ENCODE measurements at places on chromosomes 11 and 22.

GRCh38 chr11:12042215-12042676 lies 33.8 kb upstream of the DKK3 start:
- DNase-seq = peak; percentile 72

GRCh38 chr11:109612496-109612895 lies 190.5 kb downstream of the C11orf87 start:
- DNase-seq = no peak

DNA sequence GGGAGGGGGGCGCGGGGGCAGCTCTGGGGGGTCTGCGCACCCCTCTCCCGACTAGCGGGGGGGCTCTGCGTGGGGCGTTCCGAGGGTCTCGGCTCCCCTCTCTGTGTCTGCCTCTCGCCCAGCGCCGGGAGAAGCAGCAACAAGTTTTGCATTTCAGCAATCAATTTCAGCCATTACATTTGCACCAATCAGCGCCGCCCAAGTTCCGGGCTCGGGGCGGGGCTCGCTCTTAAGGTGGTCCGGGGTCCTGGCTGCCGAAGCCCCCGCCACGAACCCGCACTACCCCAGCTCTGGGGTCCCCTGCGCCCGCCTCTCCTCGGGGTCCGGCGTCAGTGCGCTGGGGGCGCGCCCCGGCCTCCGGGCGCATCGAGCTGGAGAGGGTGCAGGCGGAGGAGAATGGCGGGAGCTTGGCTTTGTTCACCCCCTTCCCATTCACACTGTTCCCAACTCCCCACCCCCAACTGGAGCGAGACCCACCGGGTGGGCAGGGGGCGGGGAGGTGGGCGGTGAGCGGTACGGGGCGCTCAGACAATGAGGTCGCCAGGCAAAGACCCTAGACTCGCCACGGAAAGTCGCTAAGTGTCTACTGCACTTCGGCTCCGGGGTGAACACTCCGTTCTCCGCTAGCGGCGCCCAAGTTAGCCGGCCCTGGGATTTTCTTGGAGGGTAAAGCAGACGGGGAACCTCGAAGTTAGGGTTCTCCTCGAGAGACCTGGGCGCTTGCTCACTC lies at the start of gene MN1:
Gene MN1 (minus strand): TSS at position 141 of the 730 bp plus-strand sequence. CDS start 1,213 bp downstream, outside the sequence.
- peak; percentile 71 for DNase-seq

DNA sequence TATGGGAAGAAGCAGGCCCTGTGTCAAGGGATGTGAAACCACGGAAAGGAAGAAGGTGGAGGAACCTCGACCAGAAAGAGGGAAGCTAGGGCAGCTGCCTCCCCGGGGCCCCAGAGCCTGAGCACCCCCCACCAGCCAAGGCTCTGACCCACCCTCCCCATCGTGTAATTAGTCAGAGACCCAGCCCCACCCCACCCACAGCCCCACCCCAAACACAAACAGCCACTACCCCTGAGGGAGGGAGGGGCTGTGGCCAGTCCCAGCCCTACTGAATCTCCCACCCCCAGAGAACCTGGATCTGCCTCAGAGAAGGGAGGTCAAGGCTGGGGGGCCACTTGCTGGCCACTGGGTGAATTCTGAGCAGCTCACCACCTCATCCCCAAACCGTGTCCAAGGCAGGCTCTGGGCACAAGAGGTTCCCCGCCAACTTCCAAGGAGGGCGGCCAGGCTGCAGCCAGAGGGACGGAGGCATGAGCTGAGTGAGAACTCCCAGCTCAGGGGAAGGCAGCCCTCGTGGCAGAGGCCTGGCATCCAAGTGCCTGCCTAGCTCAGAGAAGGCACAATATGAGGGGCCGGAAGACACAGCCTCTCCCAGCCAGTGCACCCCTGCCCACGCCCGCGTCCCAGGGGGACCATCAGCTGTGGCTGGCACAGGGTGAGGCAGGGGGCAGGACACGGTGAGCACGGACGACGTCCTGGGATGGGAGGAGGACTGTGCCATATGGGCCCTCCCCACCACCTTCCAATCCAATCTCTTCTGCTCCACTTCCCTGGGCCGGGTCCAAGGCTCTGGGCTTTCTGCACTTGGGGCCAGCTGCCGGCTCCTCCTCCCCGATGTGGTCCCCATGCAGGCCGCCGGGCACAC lies 2.7 kb downstream of the PLXNB2 start:
- DNase-seq = peak; percentile 75

DNA sequence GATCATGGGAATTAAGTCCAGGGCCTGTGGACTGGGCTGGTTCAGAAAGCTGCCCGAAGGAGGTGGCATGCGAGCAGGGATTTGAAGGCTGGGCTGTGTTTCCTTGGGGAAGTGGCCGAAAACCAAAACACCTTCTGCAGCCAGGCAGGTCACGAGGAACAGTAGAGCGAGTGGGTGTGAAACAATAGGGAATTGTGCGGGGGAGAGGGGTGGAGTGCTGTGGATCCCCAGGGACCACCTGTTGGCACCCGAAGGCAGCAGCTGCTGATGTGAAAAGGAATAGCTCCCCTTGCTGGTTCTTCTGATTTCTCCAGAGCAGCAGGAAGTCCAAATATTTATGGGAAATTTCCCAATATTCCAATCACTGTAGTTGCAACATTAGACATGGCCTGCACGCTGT lies 24.6 kb downstream of the TP53I11 start:
- no peak for DNase-seq

GRCh38 chr11:133825666-133826065 lies 19.6 kb downstream of the SPATA19 start:
- DNase-seq = no peak

GRCh38 chr22:33542722-33543121 lies 377.6 kb downstream of the LARGE1 start:
- no peak for DNase-seq

- peak; percentile 95 for DNase-seq
Observed at GRCh38 chr22:23306438-23306921, 126.2 kb downstream of the BCR start.

DNA sequence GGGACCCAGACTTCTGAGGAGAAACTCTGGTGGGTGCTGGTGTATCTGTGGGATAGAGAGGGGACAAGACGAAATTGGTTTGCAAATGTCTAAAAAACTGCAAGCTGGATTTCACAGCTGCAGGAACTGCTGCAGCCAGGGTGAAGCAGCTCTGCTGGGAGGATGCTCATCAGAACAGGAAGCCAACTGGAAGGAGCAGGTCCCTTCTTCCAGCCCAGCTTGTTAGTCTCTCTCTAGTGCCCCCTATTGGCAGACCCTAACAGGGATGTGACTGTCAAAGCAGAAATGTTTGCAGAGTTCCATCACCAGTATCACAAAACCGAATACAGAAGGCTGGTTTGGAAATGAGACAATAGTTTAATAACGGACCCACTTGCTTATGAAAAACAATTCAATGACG lies 74.8 kb upstream of the SLC22A12 start:
- peak; percentile 35 for DNase-seq

- peak; percentile 47 for DNase-seq
Observed at GRCh38 chr11:75858613-75859012, 43.6 kb downstream of the UVRAG start.

DNA sequence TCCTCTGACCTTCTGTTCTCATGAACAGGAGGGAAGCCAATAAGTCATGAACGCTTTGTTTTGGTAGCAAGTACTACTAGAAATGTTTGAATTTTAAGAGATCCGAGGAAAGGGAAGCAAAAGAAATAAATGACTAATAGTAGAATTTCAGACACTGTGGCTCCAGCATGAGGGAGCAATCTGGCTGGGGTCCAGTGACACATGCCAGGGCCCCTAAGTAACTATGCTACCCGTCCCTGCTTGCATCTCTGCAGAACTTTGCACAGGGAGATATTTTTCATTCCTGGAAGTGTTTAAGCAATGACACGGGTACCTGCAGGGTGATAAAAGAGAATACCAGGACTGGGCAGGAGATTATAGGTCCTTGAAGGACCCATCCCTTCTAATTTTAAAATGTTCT lies 7.3 kb upstream of the ADAMTS8 start:
- DNase-seq = no peak

- no peak for DNase-seq
Observed at GRCh38 chr11:119901657-119902577, 172.9 kb upstream of the NECTIN1 start.

GRCh38 chr11:85809191-85809590 lies 1.8 kb downstream of the SYTL2 start:
- no peak for DNase-seq

GRCh38 chr11:128405714-128406662 lies 181.4 kb downstream of the ETS1 start:
- no peak for DNase-seq

DNA sequence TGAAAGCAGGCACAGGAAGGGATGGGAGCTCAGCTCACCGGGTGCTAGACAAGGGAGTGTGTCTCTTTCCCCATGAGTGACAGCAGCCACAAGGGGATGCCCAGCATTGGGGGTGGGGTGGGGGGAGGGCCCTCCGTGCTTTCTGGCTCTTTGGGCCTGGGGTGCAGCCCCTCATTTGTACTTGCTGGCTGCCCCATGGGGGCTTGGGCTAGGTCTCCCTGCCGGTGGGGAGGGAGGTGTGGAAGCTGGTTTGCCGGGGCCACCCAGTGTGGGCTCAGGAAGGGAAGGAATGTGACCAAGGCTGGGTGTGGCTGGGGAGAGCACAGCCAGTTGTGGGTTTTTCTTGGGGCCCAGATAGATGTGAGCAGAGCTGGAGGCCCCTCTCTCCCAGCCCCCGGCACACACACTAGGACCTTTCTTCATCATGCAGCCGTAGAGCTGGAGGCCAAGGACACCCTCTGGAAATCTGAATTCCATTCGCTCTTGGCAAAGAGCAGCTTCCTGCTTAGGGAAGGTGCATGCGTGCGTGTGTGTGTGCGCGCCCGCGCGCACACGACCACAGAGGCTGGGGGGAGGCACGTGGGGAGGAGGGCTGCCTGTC lies 25.8 kb downstream of the KCNQ1OT1 start:
- DNase-seq = no peak

- DNase-seq = no peak
Observed at GRCh38 chr11:26764315-26764714, 42.5 kb upstream of the SLC5A12 start.

DNA sequence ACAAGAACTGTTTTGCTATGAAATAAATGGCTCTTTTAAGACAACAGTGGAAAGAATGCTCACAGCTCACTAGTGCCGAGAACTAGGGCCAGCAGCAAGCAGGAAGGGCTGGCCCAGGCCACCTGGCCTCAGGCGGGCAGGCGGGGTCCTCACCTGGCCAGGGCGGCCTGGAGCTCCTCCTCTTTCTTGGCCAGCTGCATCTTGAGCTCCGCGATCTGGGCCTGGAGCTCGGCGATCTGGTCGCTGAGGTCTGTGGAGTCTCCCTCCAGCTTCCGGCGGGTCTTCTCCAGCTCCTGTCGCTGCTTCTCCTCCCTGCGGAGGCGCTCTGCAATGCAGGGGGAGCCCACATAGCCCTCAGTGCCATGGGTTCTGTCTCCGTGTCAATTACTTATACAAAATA lies 43.8 kb downstream of the APOL1 start:
- no peak for DNase-seq

GRCh38 chr11:14636119-14636518 lies 7.5 kb upstream of the PDE3B start:
- DNase-seq = peak; percentile 73

DNA sequence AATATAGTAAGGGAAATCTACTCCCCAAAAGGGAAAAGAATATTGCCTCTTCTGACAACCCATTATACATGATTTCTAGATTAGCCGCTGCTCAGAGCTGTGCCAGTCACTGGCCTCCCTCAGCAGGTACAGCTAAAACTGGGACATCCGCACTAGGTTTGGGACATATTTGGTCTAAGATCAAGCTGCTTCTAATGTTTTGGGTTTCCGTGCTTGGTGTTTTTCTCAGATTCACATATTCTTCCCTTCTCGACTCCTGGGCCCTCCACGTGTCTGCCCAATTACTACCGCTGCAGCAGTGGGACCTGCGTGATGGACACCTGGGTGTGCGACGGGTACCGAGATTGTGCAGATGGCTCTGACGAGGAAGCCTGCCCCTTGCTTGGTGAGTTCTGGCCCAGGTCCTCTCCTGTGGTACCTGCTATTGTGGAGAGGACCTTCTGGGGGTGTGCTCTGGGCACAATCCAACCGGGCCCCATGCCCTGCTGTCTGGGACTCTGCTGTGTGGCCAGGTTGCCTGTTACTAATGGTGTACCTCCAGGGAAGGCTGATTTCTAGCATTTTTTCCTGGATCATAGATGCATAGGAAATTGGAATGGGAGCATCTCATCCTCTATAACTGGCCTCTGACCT lies 138.1 kb upstream of the SORL1-AS1 start:
- no peak for DNase-seq

- no peak for DNase-seq
Observed at GRCh38 chr11:117693344-117693743, 103.7 kb downstream of the DSCAML1 start.

- DNase-seq = no peak
Observed at GRCh38 chr11:1522081-1522424, 35.5 kb upstream of the MOB2 start.

GRCh38 chr11:107563702-107564101 lies 1.8 kb downstream of the ALKBH8 start:
- DNase-seq = peak; percentile 58

GRCh38 chr22:17695986-17696385 lies 57.4 kb downstream of the BCL2L13 start:
- DNase-seq = no peak

- DNase-seq = no peak
Observed at GRCh38 chr11:90874986-90875385, 652.1 kb upstream of the CHORDC1 start.

- DNase-seq = no peak
Observed at GRCh38 chr11:67492069-67492727, 9.4 kb downstream of the AIP start.

- no peak for DNase-seq
Observed at GRCh38 chr22:30918761-30919160, 49.8 kb downstream of the MORC2 start.

- no peak for DNase-seq
Observed at GRCh38 chr11:2409611-2410468, 9.3 kb downstream of the TSSC4 start.

GRCh38 chr11:128095466-128095981 lies 491.8 kb downstream of the ETS1 start:
- peak; percentile 48 for DNase-seq

DNA sequence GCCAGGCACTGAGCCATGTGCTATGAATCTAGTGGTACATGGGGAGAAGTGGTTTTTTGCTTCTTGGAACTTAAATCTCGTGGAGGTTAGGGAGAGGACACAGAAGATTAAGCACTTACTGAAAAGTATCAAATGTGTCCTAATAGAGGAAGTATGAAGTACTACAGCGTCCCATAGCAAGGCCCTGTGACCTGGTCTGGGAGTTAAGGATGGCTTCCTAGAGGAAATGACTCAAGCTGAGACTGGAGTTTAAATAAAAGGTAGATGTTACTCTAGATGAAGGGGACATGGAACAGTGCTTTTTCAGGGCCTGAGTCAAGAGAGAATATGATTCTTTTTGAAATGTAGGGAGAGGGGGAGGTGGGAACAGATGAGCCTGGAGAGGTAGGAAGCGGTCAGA lies 202.9 kb downstream of the GRIK4 start:
- DNase-seq = no peak

DNA sequence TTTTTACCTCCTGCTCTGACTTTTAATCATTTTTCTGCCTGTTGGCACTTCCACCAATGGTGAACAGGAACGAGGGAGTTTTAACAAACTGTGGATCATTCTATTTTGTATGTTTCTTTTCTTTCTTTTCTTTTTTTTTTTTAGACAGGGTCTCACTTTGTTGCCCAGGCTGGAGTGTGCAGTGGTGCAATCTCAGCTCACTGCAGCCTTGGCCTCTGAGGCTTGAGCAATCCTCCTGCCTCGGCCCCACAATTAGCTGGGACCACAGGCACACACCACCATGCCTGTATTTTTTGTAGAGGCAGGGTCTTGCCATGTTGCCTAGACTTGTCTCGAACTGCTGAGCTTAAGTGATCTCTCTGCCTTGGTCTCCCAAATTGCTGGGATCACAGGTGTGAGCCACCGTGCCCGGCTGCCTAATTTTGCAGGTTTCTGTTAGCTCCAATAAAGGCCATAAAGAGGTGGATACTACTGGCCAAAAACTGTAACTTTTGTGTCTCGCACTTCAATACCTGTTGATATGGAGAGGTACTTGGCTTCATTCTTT lies 59.8 kb downstream of the SLC25A17 start:
- DNase-seq = no peak
